ENCODE measurements at places on chromosomes 4 and X.

GRCh38 chrX:30576881-30577280 lies 685 bp downstream of the TASL start:
- DNase-seq = no peak

DNA sequence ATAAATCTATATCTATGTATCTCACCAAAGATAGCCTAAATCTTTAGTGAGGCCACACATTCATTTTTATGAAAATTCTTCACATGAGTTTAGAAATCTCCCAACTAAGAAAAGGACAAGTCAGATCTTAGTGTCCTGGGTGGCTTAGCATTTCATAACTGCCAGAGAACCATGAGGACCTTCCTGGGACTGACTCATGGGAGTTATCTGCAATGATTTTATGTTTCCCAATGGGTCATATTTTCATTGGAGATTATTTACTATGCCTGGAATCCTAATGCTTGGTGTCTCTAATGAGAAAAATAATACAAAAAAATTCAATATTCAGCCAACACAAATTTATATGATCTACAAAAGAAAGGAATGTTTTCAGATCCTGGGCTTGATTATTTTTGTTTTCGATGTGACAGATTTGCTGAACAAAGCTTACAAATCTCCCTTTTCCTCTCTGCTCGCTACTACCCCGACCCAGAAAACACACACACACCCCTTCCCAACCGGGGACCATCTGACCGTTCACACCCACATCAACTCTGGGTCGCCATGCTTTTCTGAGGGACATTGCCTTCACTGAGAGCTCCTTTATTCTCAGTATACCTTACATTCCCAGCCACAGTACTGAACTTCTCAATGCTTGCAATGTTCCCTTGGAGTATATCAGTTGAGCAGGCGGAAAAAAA lies 40.1 kb downstream of the SORBS2 start:
- no peak for DNase-seq

- DNase-seq = no peak
These were observed 91.9 kb downstream of the CHST7 start for GRCh38 chrX:46665232-46666152.

GRCh38 chrX:100673397-100673953 lies 29.5 kb downstream of the SRPX2 start:
- DNase-seq = peak; percentile 57

- no peak for DNase-seq
These were observed 46.6 kb upstream of the PHF8 start for GRCh38 chrX:54090880-54091279.

DNA sequence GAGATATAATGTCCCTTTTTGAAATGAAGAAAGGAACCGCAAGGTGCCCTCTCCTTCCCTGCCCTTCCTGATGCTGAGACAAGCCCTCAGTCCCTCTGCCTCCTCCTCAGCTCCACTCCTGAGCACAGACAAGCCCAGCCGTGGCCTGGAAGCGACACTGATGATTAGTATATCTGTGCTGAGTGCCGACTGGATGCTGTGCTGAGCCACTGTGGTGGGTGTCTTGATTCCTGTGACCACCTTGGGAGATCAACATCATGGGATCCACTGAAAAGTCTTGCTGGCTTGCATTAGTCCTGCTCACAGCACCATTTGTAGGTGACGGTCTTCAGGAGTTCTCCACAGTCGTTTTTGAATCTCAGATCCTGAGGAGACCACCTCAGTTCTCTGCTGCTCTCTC lies 59.5 kb upstream of the HGFAC start:
- DNase-seq = no peak

DNA sequence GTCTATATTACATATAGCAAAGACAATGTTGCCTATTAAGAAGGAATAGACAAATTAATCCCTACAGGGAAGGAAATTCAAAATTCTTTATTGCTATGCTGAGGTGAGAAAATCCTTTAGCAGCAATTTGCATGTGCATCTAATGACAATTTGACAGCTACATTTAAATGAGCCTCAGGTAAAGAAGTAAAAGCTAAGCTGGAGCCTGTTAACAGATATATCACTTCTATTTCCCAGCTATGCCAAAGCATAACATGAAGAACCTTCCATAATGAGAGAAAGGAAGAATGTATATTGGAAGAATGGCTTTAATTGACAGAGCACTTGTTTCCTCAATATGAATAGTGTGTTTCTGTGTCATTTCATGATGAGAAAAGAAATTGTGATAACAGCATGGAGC lies 71.6 kb downstream of the BMP3 start:
- no peak for DNase-seq

- no peak for DNase-seq
These were observed 141.3 kb upstream of the FTHL17 start for GRCh38 chrX:31212856-31213748.

DNA sequence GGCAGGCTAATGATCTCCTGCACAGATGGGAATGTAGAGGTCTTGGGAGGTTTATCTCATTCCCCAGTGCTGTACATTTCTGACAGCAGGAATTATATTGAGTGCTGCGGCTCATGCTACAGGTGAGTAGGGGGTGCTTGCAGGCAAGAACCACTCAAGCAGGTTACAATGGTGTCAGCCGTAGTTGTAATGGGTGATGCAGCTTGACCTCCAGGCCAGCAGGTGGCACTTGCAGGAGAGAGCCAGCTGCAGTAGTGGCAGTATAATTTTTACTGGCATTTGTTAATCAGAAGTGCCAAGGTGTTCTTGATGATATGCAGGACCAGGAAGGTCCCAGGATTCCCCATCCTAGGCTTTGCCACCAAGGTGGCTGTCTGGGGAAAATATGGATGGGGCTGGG lies 759.6 kb upstream of the NDST4 start:
- no peak for DNase-seq

DNA sequence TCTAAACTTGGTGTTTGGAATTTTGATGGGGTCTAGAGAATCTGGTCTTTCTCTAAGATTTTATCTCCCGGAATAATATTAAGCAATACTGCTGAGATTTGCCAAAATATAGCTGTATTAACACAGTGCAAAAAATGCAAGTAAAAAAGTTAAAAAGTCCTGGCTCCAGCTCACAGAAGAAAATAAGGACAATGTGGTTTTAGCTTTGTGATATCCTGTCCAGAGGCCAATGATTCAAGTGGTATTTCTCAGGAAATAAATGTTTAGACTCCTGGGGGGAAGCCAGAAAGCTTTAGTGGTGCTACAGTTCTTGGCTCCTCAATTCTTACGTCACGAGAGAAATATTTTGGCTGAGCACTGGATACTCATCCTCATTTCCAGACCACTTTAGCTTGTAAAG lies 40.9 kb upstream of the IL13RA2 start:
- DNase-seq = peak; percentile 94

DNA sequence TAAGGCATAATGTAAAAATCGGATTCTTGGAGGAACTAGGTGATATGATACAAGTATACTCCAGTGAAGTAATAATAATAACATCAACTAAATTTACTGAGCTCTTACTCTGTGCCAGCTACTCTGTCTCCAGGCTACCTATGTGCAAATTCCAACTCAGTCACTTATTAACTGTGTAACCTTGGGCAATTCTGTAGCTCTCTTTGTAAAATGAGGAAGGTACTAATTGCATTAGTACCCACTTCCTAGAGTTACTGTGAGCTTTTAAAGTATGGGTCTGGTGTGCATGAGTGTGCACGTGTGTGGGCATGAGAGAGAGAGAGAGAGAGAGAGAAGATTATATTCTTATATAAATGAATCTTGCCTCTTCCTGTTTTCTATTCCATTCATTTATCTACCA lies 169.9 kb downstream of the KCNIP4 start:
- DNase-seq = no peak

DNA sequence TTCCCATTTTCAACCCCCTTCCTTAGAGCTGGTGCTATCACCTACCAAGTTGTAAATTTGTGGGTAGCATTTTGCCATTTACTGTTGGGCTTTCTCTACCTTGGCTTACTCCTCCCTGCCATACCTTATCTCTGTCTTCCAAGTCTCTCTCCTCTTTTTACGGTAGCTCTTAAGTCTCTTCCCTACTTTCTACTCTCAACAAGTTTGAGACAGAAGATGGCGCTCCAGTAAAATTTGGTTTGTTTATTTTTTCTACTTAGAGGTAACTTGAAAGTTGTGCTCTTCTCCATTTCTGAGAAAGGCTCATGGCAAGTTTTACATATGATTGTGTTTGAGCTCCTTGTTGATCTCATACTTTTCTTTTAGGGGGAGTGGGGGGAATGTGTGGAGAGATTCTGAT lies 1508.1 kb downstream of the TECRL start:
- DNase-seq = no peak

Measured in fibroblast of skin of abdomen (primary cell).